ENCODE measurements at places on chromosomes 5 and 9.

- no peak for DNase-seq
Measured at GRCh38 chr5:54608423-54609085, 91.0 kb downstream of the SNX18 start.

DNA sequence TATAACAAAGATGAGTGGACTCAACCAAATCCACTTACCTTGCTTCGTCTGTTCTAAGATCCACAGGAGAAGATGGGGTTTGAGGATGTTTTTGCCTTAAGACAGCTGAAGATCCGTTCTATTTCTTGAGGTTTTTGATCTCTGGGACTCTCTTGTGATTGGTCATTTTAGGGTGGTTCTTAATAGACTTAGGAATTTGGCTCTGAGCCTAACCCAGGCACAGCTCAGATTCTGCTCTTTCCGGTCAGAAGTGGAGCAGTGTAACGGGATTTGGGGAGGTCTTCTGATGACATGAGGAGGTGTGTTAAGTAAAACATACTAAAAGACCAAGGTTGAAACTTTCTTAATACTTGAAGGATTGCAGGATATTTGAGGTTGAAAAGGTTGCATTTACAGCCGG is 166.9 kb downstream of the DMRT2 start:
- no peak for DNase-seq

- no peak for DNase-seq
Measured at GRCh38 chr9:116951588-116952435, 264.7 kb downstream of the TRIM32 start.

DNA sequence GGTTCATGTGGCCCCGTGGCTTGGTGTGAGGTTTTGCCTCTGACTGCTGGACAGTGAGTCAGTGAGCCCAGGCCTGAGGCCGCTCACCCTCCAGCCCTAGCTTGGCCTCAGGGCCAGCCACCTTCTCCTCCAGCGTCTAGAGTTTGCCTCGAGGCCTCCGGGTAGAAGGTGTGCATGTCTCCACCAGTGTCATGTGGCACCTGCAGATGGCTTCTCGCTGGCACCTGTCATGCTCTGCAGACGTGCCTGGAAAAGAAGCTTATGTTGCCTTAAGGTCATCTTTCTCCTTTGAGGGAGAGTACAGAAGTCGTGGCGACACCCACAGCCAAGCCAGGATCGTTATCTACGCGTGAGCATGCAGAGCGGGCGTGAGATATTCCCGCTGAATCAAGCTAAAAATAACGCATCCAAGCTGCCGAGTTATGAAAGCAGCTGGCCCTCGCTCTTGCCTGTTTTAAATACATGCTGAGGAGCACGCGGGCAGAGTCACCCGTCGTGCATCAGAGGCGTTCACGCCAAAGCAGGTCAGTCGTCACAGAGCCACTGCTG is 79.7 kb upstream of the FCN2 start:
- DNase-seq, result no peak

Measured in NCI-H1436 treated with DMSO at 0.1 percent for 48 hours (cell line).